Fibroblast of gingiva (primary cell): ENCODE measurements at places on chromosomes 16 and 17.
A peak's percentile ranks its signal among the peaks of the same experiment; 100 is the strongest.

DNA sequence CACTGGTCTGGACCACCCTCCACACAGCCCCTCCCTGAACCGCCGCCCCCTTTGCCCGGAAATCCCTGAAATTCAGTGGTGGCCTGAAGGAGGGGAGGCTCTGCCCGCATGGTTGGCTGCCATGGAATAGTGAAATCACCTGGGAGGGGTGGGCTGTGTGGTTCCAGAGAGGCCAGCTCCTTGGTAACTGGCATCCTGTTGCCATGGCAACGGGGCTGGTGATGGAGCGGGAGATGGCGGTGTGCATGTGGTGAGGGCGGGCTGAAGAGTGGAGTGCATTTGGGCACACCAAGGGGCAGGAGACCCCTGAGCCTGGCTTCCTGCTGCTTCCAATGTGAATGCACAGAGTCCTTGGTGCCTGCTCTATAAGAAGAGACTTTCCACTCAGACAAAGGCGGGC lies 2.4 kb downstream of the EFNB3 start:
- no peak for DNase-seq

- peak; percentile 75 for DNase-seq
Measured at GRCh38 chr17:34306466-34306865, 12.8 kb upstream of the CCL8 start.

DNA sequence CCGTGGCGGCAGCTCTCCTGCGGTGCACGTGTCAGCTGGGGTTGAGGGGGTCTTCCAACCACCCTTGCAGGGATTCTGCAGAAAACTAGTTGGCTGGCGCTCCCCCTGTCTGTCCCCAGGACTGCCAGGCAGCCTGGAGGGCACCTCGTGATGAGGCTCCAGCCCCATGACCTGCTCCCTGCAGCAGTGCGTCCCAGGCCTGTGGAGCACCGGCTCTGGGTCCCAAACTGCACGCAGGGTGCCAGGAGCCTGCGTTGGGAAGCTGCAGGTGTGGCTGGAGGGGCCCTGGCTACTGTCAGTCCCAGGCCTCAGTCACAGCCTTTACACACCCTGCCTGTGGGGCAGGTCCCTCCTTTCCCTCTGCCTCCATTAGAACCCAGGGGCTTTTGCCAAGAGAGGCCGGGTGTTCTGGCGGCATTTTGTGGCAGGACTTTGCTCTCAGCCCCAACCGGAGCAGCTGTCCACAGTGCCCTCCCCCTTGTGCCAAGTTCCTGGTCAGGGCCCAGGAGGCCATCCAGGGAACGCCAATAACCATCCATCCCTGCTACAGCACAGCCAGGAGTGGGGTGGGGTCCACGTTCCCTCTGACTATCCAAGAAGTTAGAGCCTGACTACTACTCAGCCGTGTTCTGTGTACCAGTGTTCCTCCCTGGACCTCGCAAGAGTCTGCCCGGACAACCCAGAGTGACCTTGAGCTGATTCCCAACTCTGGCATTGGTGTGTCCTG lies 9.2 kb downstream of the CHMP6 start:
- DNase-seq, result no peak

GRCh38 chr16:450785-451512 lies 25.5 kb downstream of the RAB11FIP3 start:
- no peak for DNase-seq

GRCh38 chr17:27756467-27757371 lies 43.6 kb downstream of the NOS2 start:
- peak; percentile 28 for DNase-seq

DNA sequence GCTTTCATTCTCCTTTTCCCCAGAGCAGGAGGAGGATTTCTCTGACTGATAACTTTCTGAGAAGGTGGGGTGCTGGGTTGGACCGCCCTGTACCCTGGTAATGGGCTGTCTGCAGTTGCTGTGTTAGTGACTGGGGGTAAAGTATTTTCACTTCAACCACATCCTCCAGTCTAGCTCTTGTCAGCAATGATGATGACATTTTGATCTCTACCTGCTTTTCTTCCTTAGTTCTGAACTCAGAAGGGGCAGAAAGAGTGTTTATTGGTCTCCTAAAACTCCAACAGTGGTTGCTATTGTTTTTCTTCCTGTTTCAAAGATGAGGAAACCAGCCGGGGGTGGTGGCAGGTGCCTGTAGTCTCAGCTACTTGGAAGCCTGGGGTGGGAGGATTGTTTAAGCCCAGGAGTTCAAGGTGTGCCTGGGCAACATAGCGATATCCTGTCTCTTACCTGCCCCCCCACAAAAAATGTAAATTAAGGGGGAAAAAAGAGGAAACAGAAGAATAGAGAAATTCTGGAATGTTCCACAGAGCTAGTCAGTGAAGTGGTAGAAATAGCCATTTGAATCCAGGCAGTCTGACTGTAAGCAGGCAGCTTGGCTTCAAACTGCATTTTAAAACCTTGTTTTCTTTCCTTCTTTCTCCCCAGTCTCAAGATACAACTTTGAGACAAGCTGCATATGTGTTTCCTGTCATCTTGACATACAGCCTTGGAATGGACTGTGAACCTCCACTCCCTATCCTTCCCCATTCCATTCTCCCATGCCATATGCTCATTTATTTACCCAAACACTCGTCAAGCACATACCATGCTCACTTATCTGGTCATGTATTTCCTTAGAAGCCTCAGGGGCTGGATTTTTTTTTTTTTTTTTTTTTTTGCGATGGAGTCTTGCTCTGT lies 3.3 kb upstream of the N4BP1 start:
- DNase-seq, result peak; percentile 31

DNA sequence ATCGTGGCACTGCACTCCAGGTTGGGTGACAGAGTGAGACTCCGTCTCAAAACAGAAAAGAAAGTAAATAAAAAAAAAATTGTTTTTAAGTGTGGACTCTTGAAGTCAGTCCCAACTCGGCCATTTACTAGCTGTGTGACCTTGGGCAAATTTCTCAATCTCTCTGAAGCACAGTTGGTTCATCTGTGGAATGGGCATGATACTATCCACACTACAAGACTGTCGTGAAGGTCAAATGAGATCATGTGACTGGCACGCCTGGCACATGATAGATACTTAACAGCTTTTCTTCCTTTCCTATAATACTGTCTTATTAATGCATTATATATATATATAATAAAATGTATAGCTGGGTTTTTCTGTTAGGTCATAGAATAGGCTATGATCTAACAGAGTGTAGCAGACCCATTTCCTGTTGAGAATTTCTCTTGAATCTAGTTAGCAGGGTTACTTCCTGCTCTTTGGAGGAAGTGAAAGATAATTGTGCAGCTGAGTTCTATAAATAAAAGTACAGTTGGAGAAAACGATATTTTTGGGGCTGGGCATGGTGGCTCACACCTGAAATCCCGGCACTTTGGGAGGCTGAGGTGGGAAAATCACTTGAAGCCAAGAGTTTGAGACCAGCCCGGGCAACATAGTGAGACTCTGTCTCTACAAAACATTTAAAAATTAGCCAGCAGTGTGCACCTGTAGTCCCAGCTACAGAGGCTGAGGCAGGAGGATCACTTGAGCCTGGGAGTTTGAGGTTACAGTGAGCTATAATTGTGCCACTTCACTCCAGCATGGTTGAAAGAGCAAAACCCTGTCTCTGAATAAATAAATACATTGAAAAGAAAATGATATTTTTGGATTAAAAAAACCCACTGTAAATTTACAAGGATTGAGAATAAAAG lies 7.3 kb downstream of the MILR1 start:
- no peak for DNase-seq

GRCh38 chr17:75552425-75553294 lies 27.2 kb downstream of the LLGL2 start:
- DNase-seq, result no peak

DNA sequence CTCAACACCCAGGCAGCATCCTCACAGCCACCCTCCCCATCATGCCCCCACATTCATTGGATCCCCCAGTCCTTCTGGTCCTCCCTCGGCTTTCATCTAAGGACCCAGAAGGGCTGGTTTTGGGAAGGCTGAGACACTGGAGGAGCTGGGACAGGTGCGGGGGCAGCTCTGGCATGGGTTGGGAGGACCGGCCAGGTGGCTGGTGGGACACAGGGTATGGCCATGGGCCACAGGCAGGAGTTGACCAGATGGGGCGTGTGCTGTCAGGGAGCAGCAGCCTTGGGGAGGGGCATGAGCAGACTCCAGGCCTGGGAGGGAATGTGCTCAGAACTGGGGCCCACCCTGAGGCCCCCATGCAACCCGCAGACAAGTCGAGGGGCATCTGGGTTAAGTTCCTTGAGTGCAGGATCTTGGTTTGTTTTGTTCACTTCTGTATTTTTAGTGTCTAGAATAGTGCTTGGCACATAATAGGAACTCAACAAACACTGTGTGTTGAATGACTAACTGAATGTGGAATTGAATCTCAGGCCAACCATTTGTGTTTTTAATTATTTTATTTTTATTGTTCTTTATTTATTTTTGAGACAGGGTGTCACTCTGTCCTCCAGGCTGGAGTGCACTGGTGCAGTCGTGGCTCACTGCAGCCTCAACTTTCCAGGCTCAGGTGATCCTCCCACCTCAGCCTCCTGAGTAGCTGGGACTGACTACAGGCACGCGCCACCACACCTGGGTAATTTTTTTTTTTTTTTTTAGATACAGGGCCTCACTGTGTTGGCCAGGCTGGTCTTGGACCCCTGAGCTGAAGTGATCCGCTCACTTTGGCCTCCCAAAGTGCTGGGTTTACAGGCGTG lies 5.6 kb downstream of the P2RX1 start:
- DNase-seq, result no peak

- DNase-seq, result no peak
Measured at GRCh38 chr16:12899529-12900143, 1.8 kb upstream of the SHISA9 start.

DNA sequence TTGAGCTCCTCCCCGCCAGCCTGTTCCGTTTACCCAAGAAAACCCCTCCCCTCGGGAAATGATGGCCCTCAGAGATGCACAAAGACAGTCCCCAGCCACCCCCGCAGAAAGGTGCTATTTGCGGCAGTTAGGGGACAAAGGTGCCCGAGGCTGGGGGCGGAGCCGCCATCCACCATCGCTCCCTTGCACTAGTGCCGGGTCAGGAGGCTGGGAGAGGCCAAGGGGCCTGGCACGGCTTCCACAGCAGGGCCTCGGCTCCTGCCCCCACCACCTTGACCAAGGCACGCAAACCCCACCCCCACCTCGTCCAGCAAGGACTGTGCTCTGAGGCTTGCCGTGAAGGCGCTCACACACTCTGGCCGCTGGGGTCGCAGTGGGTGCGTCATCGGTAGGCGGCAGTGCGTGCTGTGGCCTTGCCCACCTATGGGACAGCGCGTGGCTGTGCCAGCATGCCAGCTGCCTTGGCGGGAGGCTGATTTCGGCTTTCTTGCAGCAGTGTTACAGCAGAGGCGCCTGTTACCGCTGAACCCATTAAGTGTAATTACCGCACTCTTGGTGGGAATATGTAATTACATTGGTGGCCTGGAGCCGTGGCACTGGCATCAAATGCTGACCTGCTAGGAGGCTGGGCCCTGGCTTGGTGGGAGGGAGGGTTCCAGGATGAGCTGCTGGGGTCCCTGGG lies 31.8 kb downstream of the TPSG1 start:
- DNase-seq, result no peak

DNA sequence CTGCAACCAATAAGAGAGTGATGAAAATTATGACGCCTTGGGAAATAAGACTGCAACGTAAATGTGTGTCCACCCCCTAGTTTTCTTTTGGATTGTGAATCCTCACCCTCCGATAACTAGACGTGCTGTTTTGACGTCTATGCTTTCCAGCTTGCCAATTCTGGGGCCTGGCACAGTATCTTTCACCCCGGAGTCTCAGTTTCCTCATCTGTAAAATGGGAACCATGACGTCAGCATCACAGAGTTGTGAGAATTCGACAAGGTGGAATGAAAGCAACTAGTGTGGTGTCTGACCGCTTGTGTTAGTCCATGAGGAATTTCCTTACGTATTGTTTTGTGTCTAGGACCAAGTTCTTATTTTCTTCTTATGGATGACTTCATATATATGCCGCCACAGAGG lies 37.7 kb downstream of the WWOX start:
- no peak for DNase-seq

DNA sequence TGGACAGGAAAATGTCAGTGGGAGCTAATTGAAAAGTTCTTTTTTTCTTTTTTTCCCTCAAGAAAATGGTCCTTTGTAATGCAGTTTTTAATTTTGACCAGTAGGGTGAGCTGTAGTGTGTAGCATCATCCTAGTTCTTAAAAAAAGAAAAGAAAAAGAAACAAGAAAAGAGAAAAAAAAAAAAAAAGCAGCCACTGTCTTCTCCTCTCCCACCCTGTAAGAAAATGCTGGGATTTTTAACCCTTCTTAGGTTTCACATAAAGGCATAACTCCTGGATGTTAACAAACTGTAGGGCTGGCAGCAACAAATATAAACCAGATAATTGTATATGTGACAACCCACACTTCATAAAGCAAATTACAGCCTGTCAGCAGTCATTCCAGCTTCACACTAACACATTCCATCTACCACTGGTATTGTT lies 78.1 kb downstream of the SKAP1 start:
- peak; percentile 10 for DNase-seq

GRCh38 chr16:67397036-67397801 lies 3.9 kb upstream of the TPPP3 start:
- DNase-seq, result no peak

GRCh38 chr17:13415871-13416416 lies 185.8 kb downstream of the HS3ST3A1 start:
- DNase-seq, result no peak

GRCh38 chr16:75228143-75228976 lies 9.6 kb downstream of the CTRB1 start:
- DNase-seq, result no peak
